Activated gamma-delta T cell treated with Interleukin-2 at 50 U/mL for 16 hours (primary cell): ENCODE measurements at places on chromosomes 1 and 21.

- DNase-seq = no peak
Measured at GRCh38 chr21:26194811-26195251, 24.3 kb upstream of the APP start.

DNA sequence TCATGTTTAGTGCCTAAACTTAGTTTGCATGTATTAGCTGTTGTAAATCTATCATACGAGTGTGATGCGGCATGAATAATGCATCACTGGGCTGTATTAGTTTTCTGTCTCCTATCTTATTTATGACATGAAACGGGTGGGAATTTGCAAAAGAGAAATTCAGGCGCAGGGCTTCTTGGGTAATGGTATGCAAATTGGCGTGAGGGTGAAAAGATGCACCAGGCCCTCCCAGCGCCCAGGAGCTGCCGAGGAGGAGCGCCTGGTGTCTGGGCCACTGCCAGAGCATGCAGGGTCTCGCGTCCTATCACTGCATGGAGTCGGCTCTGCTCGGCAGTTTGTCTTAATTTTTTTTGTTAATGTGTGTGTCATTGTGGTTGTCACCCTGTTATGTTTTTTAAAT lies 82.9 kb upstream of the ACTL8 start:
- no peak for DNase-seq

DNA sequence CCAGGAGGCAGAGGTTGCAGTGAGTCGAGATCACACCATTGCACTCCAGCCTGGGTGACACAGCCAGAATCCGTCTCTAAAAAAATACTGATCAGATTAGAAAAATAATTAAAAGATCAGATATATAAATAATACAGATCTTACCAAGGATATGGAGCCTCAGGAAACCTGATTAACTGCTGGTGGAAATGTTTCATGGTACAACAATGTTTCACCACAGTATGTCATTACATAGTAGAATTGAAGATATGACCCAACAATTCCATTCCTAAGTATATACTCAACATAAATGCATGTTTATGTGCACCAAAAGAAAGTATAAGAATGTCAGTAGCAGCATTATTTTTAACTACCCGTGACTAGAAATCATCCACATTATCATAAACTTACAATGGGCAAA lies 41.7 kb downstream of the CD53 start:
- no peak for DNase-seq

GRCh38 chr1:65538086-65538485 lies 117.6 kb downstream of the LEPR start:
- DNase-seq = no peak

GRCh38 chr1:116415200-116415698 lies 42.2 kb downstream of the ATP1A1 start:
- DNase-seq = no peak

GRCh38 chr1:85240174-85240601 lies 19.3 kb downstream of the C1orf52 start:
- DNase-seq = no peak
